SHP77 treated with DMSO at 0.1 percent for 48 hours (cell line): ENCODE measurements at places on chromosomes 11 and 22.

DNA sequence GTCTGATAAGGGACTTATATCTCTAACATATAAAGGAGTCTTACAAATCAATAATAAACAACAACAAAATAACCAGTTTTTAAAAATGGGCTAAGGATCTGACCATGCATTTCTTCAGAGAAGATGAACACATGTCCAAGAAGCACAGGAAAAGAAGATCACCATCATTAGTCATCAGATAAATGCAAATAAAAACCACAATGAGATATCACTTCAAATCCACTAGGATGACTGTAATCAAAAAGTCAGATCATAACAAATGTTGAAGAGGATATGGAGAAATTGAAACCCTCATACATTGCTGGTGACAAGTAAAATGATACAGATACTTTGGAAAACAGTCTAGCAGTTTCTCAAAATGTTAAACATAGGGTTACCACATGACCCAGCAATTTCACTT is 61.2 kb upstream of the MYOD1 start:
- DNase-seq = no peak

- DNase-seq = no peak
Observed at GRCh38 chr11:118263695-118264568, at the start of gene MPZL2. Gene MPZL2, minus strand, starts transcription at chr11:118264297. Its CDS starts 144 bp downstream, at chr11:118264153.

DNA sequence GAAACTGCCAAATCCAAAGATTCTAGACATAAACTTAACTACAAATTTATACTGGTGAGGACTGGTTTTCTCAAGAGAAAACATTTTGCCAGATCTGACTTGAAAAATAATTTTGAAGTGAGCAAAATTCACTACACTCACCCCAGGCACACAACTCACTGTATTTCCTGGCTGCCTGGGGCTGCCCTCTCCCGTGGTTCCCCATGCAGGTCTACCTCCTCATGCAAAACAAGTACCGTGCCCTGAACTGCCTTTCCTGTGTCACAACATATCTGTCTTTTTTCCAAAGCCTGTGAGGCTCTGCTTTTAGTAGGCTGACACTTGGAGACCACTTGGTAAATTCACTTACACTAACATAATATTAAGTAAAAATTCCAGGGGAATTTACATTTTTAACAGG is 76.4 kb downstream of the LIF start:
- DNase-seq = no peak

DNA sequence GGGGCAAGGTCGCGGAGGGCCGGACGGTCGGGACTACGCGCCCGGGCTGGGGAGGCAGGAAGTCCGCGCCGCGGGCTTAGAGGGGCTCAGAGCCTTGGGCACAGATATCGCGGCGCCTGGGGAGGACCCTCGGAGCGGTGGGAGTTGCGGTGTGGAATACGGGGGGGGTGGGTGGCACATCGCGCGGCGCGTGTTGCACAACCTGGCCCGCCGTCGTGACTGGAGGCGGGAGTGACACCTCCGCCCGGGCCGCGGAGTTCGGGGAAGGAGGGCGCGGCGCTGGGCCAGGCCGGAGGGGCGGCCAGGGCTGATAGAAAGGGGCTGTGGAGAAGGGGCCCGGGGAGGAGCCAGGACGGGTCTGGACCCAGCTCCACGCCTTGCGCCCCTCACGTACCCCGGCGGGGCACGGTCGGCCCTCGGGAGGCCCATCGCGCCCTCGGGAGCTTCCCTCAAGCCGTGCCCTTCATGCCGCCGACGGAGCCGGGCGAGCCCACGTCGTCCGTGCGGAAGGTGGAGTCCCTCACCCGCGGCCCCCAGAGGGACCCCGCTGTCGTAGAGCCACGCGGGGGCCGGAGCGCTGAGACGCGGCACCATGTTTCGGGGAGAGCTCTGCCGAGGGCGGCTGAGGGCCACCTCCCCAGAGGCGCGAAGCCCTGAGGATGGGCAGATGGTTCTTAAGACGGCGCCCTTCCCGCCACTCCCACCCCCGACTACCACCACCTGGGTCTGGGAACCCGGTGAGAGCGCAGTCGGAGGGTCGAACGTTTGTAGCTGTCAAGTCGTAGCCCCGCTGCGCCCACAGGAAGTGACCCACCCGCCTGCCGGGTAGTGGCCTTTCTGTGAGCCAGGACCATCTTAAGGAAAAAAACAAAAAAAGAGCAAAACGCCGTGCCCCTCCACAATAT is 729 bp downstream of the IL17RA start:
- no peak for DNase-seq

GRCh38 chr22:27610863-27611786 is 190.4 kb downstream of the MN1 start:
- DNase-seq = no peak

DNA sequence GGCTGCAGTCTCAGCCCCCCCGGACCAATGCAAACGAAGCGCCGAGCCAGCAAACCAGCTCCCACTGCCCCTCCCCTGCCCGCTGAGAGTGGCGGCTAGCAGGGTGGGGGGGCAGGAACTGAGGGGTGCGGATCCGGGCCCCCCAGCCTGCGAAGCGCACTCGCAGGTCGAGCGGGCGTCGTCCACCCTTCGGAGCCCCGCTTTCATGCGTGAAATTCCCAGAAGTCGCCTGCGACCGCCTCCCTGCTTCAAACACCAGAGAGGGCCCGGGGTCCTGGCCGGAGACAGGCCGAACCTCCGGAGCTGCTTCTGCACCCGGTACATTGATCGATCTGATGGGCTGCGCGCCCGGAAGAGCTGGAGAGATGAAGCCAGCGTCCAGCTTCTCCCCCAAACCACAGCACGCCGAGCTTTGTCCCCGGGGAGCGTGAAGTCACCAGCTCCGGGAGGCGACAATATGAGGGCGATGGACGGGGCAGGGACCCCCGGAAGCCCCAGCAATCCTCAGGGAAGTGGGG is 646 bp upstream of the PATZ1 start:
- DNase-seq = peak; percentile 19

- DNase-seq = no peak
Observed at GRCh38 chr11:77454867-77455655, 18.8 kb downstream of the PAK1 start.

- peak; percentile 12 for DNase-seq
Observed at GRCh38 chr11:84558085-84558905, 1068.8 kb downstream of the DLG2 start.

DNA sequence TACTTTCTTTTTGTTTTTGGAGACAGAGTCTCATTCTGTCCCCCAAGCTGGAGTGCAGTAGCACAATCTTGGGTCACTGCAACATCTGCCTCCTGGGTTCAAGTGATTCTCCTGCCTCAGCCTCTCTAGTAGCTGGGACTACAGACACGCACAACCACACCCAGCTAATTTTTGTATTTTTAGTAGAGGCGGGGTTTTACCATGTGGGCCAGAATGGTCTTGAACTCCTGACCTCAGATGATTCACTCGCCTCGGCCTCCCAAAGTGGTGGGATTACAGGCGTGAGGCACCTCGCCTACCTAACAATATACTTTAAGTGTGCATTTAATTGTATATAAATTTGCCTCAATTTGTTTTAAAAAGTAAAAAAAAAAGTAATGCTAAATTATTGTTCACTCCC is 38.4 kb downstream of the GRK3 start:
- no peak for DNase-seq

GRCh38 chr22:42602470-42602869 is 12.2 kb downstream of the POLDIP3 start:
- no peak for DNase-seq

DNA sequence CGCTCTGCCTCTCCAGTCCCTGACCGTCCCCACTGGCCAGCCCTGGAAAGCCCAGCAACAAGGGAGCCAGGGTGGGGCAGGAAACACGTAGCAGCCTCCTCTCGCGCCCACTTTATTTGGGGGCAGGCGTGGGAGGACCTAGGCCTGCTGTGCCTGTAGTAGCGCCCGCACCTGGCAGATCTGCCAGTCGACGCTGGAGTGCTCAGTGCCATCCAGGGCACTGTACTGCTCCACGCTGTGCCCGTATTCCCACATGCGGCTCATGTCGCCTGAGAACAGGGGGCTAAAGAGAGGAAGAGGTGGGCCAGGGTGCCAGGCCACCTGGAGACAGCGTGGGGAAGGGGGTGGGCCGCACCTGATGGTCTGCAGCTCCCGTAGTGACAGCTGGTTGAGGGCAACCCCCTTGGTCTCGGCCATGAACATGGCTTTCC is 17.0 kb upstream of the DRICH1 start:
- DNase-seq = no peak

DNA sequence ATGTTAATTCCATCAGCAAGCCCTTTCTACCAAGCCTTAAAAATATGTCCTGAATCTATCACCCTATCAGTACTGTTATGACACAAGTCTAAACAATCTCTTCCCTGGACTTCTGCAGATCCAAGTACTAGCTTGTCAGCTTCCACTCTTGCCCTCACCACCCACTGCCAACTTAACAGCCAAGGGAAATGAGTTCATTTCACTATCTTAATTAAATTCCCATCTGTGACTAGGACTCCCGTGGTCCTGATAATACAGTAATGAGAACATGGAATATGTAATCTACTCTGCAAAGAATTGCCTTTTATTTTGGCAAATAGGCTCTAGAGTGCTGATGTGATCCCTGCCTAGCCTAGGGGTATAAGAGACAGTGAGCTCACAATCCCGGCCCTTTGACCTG is 10.1 kb downstream of the UBQLN3 start:
- DNase-seq = no peak

- no peak for DNase-seq
Observed at GRCh38 chr22:27307545-27308247, 493.9 kb downstream of the MN1 start.

DNA sequence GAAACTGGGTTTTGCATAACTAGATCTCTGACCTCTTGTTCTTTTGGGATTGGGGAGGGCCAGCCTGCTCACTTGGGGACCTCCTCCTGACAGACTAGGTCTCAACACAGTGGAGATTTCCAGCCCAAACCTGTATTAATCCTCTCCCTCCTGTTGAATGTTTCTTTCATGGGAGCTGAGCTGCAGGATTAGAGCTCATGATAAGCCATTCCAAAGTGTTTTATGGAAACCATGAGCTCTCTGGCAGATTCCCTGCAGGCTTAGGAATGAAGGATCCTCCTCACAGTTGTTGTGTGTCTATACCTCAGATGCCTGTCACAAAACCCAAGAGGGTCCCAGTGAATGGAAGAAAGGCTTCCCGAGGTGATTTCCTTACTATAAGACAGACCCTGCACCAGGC is 248.4 kb upstream of the B3GAT1 start:
- no peak for DNase-seq
